ENCODE measurements at places on chromosomes 7 and 10.

GRCh38 chr10:4671451-4672145 lies 154.4 kb upstream of the AKR1E2 start:
- peak; percentile 59 for DNase-seq

- no peak for DNase-seq
Observed at GRCh38 chr10:99444383-99445045, 14.1 kb upstream of the GOT1 start.

- no peak for DNase-seq
Observed at GRCh38 chr10:21150166-21150565, 253.1 kb upstream of the NEBL start.

- DNase-seq: no peak
Observed at GRCh38 chr10:130189608-130190054, 53.4 kb downstream of the GLRX3 start.

- no peak for DNase-seq
Observed at GRCh38 chr10:123761666-123762230, 95.6 kb downstream of the GPR26 start.

- DNase-seq: no peak
Observed at GRCh38 chr7:145265180-145265579, 429.3 kb upstream of the TPK1 start.

DNA sequence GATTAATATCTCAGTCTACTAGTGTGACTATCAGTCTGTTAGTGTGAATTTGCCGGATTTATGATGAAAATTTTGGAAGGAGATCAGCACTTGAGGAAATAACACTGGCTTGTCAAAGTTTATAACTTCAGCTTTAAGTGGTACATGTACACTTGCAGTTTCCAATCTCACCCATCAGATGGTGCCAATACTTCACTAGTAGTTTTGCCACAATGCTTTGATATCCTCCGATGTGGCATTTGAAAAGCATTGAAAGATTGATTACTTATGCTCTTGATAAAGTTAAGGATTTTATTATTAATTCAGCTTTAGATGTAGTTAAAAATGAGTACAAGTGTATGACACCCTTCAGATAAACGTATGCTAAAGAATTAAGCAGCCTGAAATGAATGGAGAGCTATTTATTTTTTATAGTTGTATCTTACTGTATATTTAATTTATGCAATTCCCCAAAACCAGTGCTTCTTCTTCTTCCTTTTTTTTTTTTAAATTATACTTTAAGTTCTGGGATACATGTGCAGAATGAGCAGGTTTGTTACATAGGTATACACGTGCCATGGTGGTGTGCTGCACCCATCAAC lies 98.2 kb downstream of the ANLN start:
- DNase-seq: peak; percentile 82

- no peak for DNase-seq
Observed at GRCh38 chr10:118107541-118107940, 60.8 kb upstream of the RAB11FIP2 start.

DNA sequence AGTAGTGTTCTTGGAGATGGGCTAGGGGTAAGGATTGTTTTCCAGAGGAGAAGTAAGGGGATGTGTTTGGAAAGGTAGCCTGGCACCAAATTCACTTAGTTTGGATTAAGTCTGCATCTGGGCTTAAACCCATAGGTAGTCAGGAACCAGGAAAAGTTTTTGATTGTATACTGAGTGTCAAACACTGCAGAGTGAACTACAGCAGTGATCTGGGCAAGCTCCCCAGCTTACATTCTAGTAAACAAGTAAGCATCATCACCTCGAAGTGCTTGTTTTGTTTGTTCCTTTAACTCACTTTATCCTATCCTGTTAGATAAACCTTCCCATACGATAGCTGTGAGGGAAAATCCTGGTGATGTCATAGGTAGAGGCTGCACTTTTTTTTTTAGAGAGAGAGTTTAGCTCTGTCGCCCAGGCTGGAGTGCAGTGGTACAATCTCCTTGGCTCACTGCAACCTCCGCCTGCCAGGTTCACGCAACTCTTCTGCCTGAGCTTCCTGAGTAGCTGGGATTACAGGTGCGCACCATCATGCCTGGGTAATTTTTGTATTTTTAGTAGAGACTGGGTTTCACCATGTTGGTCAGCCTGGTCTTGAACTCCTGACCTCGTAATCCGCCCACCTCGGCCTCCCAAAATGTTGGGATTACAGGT lies 2.4 kb downstream of the RPS24 start:
- DNase-seq: no peak

GRCh38 chr7:45574669-45575500 lies 717 bp downstream of the ADCY1 start:
- peak; percentile 79 for DNase-seq

- no peak for DNase-seq
Observed at GRCh38 chr10:129710510-129710847, 243.4 kb downstream of the MGMT start.

GRCh38 chr7:137881607-137882260 lies 35.0 kb upstream of the DGKI start:
- no peak for DNase-seq

DNA sequence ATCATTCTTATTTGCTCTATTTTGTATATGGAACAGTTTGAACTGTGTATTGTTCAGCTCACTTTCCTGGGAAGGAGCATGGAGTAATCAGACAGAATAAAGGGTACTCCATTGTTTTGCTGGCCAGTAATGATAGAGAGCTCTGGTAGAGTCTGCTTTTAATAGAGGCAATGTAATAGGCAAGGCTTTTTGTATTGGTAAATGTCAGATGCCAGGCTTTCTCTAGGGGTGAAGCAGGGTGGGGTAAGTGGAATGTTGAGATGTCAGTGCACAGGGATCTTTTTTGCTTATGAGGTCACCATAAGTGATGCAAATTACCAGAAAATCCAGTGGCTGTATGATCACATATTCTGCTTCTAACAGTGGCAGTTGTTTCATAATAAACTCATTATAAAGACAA lies 1088.3 kb upstream of the SORCS1 start:
- no peak for DNase-seq

DNA sequence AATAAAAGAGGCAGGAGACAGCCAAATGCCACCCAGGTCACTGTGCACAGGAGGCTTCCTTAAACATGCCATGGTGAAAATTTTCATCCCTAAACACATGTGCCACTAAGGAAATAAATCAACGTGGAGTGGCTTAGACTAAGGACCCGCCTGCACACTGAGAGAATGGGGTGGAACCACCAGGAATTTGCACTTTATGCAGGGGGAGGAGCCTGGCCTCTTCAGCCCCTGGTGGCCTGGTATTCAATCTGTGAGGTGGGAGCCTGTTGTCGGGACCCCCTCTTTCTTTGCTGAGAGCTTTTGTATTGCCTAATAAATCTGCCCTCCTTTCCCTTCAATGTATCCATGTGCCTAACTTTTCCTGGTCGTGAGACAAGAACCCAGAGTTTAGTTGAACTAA lies 204.6 kb upstream of the NRP1 start:
- no peak for DNase-seq

- DNase-seq: no peak
Observed at GRCh38 chr7:24637706-24638105, 64.5 kb downstream of the PALS2 start.

GRCh38 chr7:93890041-93890463 lies 501 bp downstream of the TFPI2 start:
- DNase-seq: peak; percentile 81

DNA sequence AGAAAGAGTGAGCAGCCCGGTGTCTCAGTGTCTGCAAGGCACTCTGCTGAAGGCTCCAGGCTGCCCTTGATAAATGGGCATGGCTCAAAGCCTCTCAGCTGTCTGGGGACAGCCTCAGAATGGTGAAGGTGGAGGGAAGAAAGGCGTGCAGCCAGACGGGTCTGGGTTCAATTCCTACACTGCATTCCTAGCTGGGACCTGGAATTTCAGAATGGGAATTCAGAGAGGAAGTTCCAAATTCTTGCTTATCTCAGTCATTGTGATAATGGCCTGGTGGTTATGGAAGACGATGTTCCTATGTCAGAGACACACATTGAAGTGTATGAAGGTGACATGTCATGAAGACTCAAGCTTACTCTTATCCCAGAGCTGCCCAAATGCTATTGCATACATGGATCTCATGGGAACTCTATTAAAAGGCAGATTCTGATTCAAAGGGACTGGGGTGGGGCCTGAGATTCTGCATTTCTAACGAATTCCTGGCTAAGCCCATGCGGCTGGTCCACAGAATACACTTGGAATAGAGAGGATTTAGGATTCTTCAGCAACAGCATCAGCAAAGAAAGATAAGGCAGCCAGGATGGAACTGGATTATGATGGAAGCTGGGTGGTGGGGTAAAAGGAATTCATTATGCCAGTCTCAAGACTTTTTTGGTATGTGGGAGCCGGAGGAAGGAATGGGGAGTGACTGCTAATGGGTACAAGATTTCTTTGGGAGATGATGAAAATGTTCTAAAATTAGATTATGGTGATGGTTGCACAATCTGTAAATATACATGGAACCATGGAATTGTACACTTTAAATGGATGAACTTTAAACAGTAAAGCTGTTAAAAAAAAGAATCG lies 82.6 kb upstream of the ZMIZ1 start:
- no peak for DNase-seq

DNA sequence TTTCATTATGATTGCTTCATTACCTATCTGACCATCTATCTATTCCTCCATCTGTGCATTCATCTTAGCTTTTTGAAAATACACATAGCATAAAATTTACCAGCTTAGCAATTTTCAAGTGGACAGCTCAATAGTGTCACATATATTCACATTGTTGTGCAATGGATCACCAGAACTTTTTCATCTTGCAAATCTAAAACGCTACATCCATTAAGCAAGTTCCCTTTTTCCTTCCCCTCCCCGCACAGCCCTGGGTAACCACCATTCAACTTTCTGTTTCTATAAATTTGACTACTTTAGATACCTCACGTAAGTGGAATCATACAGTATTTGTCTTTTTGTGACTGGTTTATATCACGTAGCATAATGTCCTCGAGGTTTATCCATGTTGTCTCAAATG lies 78.0 kb upstream of the ADRB1 start:
- DNase-seq: no peak

- no peak for DNase-seq
Observed at GRCh38 chr7:93821463-93821862, 69.1 kb downstream of the TFPI2 start.

DNA sequence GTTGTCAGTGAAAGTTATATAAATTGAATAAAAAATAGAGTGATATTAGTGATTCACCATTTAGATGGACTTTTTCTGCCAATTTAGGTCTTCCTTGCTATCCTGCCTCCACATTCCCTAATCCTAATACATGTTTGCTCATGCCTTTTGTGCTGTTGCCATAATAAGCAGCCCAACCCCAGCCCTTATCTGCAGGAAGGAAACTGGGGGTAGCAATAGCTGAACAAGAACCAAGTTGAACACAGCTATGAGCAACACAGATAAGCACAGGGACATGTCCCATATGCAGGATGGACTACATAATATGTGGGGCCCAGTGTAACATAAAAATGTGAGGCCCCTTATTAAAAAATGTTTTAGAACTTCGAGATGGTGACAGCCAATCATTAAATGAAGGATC lies 91.2 kb upstream of the AHR start:
- no peak for DNase-seq

DNA sequence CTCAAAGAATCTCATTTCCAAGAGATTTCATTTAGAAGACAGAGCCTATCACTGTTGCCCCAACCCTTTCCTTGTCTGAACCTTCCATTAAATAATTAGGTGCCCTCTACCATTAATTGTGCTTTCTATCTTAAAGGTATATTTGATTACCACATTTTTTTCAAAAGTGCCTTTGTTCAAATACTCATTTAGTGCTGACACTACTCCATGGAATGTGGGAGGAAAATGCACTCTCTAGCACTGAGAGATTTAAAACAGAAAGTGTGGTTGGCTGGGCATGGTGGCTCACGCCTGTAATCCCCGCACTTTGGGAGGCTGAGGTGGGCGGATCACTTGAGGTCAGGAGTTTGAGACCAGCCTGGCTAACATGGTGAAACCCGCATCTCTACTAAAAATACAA lies 119.8 kb downstream of the CACNA2D1 start:
- peak; percentile 31 for DNase-seq

- DNase-seq: no peak
Observed at GRCh38 chr10:1556496-1556895, 180.8 kb downstream of the ADARB2 start.

GRCh38 chr10:114609518-114610426 lies 48.3 kb downstream of the ABLIM1 start:
- no peak for DNase-seq
